ENCODE measurements at places on chromosomes 7 and 10.

DNA sequence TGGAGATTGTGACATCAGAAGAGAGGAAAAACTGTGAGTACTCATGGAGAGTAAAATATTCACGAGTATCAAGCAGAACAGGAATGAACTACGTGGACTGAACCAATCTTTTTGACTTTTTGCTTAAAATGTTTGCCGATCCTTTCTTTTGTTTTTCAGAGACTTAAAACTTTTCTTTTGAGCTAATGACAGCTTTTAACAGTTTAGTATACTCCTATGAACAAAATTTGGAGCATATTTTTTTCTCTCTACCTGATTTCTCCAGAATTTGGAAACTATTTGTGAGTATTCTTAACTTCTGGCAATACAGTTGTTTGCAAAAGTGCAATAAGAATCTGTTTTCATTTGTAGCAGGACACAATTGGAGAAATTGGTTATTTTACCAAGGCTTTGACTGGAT, 786.3 kb downstream of the SORCS1 start:
- no peak for DNase-seq

DNA sequence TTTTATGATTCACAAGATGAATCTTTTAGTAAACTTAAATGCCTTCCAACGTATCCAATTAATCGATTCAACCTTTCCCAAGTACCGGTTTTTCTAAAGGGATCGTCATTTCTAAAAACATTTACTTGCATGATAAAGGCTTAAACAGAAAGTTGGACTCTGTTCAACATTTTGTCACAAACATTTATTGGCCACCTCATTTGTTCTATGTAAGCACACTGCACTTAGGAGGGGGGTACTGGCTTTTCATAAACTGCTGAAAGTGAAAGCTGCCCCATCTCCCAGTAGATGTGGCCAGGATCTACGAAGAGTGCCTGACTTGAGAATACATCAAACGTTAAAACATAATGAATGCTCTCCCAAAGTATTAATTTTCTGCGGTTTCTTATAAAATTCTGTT, 37.3 kb upstream of the LAMB4 start:
- DNase-seq: no peak

- no peak for DNase-seq
Measured at GRCh38 chr10:16717622-16718395, 99.4 kb downstream of the RSU1 start.

DNA sequence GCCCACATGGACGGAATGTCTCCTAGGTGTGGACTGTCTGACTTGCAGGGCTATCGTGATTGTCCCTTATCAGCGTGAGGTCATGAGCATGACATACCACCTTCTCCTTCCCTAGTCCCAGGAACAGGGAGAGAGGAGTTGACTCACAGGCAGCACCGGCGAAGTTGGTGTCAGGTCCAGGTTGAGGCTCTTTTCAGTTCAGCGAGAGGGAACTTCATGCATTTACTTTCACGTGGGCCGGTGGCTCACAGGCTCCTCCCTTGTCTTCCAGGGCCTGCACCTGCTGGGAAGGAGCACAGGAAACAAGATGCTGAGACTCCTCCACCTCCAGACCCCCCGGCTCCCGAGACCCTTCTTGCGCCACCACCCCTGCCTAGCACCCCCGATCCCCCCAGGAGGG, 46.1 kb downstream of the PROSER2 start:
- DNase-seq: no peak

GRCh38 chr10:75403939-75404814, 2.6 kb upstream of the ZNF503 start:
- DNase-seq: peak; percentile 86

DNA sequence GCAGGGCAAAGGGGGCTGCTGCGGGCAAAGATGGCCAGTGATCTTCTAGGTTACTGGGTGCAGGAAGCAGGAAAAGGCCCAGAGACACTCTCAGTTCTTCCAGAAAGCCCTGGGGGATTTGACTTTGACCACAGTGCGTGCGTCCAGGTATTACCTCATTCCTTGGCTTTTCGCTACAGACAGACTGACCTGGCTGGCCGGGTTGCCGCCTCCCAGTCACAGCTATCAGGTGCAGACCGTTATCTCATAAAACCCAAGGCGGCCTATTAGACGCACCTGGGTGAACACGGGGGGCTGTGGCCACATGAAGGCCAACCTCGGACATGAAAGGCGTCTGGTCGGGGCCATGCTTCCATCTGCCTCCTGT, 80.3 kb downstream of the FOXL3 start:
- DNase-seq: peak; percentile 60

- no peak for DNase-seq
Measured at GRCh38 chr10:131211559-131211958, 100.0 kb downstream of the TCERG1L start.

DNA sequence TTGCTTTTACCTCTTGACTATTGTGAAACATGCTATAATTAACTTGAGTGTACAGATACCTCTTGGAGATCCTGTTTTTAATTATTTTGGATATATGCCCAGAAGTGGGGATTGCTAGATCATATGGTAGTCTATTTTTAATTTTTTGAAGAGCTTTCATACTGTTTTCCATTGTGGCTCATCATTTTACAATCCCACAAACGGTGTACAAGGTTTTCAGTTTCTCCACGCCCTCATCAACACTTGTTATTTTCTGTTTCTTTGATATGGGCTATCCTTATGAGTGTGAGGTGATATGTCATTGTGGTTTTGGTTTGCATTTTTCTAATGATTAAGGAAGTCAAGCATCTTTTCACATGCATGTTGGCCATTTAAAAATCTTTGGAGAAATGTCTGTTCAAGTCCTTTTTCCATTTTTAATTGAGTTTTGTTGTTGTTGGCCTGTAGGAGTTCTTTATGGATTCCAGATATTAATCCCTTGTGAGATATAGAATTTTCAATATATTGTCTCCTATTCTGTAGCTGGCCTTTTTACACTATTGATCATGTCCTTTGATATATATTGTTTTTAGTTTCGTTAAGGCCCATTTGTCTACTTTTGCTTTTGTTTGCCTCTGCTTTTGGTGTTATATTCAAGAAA, 7.5 kb downstream of the AGK start:
- no peak for DNase-seq

DNA sequence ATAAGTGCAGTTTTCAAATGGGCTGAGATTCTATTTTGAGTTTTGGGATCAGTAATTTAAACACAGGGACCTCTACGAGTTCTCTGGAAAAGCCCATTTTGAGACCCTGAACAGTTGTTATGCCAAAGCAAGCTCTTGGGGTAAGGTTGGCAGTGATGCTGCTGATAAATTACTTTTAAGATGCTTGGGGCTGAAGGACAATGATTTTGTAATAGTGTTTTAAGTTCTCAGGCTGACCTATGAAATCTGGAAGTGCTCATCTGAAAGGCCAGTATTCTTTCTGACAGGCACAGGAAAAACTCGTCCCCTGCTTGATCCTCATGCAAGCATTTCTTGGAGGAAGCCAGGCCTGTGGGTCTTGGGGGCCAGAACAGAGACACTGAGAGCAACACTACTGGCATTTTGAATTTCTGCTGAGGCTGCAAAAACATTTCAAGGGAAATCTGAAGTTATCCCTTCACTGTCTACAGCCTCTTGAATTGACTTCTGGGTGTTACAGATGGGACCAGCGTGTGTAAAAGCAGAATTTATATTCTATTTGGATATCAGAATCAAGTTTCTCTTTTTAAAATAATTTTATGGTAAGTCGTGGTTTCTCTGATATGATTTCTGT, 79.7 kb downstream of the AUTS2 start:
- no peak for DNase-seq

DNA sequence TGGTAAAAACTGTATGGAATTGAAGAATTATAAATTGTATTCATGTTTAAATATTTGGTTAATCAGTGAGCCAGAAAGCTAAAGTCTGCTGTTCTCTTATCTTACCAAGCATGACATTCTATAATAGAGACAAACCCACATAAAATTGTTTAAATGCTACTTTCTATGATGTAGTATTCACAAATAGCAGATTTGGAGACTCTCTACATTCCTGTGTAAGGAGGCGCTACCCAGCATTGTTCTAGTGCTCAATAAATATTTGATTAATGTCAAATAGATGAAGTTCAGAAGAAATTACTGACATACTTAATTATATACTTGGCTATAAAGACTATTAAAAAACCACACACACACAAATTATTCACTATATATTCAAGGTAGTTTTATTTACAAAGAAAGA, 49.8 kb downstream of the DOCK4 start:
- no peak for DNase-seq

- no peak for DNase-seq
Measured at GRCh38 chr10:70222340-70222794, 10.9 kb downstream of the PPA1 start.

- no peak for DNase-seq
Measured at GRCh38 chr10:44981172-44982113, 2.8 kb upstream of the DEPP1 start.

- DNase-seq: no peak
Measured at GRCh38 chr10:43905512-43906236, 257.0 kb upstream of the ZNF32 start.

- DNase-seq: no peak
Measured at GRCh38 chr10:88213065-88213605, 349.7 kb downstream of the PTEN start.

- no peak for DNase-seq
Measured at GRCh38 chr7:20786779-20787659, at the start of gene SP8. TSS of gene SP8 (minus strand) at chr7:20786886. CDS start at chr7:20786798, 88 bp downstream.

DNA sequence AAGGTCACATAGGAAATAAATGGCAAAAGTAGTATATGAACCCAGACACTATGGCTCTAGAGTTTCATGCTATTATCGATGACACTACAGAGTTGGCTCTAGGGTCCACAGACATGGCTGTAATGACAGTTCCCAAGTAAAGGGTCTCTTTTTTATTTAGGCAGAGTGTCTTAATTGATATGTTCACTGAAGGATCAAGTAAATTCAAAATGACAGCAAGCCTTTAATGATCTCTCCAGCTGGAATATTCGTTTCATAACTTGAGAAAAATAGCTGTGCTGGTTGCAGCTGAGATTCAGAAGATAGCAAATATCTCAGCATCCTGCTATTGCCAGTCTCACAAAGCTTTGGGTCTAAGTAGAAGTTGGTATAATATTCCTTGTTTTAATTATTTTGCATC, 333.6 kb upstream of the MAGI2 start:
- DNase-seq: no peak

GRCh38 chr10:7478727-7479457, 68.1 kb upstream of the SFMBT2 start:
- DNase-seq: no peak

DNA sequence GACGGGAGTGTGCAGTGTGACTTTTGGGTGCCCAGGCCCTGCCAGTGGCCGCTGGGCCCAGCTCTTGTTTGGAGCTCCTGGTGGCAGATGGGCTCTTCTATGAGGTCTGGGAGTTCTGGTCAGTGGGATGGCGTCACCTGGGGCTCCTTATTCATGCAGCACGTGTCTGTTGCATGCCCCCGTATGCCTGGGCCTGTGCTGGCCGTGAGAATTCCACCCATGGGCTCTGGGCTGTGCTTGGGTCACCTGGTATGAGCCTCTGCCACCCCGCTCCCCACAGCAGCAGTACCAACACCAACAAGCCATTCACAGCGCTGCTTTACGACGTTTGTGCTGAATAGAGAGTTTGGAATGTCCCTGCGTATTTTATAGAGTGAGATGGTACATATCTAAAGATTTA, 27.1 kb downstream of the INPP5A start:
- no peak for DNase-seq

- DNase-seq: no peak
Measured at GRCh38 chr7:16114633-16115032, 306.7 kb downstream of the CRPPA start.
